ENCODE measurements at places on chromosomes 13 and 19.

DNA sequence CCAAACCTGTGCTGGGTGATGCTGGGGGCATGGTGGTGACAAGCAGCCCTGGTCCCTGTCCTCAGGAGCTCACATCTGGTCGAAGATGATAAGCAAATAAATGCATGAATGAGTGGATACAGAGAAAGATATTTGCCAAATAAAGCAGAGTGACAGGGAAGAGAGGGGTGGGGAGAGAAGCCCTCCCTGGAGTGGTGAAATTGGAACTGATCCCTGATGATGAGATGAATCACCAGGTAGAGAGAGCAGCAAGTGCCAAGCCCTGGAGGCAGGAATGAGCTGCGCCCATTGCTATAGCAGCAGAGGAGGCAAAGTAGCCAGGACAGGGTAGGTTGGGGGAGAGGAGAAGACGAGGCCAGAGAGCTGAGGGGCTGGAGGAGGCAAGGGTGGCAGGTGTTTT, 13.7 kb downstream of the FXYD5 start:
- no peak for DNase-seq

- no peak for DNase-seq
These were observed 59.0 kb downstream of the DGKH start for GRCh38 chr13:42107421-42107820.

DNA sequence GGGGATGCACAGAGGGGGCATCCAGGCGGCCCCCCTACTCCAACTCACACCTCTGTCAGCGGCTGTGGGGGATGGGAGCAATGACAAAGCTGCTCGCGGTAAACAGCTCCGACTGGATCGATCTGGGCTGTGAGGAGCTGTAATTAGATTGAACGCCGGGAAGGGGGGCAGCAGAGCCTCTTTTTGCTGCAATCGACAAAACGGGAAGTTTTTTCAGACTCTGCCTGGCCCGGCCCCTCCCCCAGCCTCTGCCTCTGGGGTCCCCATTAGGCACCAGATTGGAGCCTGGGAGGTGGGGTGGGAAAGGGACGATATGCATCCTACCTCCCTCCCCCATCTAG, 16.3 kb downstream of the ONECUT3 start:
- DNase-seq: no peak

GRCh38 chr13:75442736-75443234, 39.2 kb downstream of the TBC1D4 start:
- DNase-seq: no peak

GRCh38 chr19:55441319-55441691, 1.8 kb downstream of the SHISA7 start:
- DNase-seq: no peak

DNA sequence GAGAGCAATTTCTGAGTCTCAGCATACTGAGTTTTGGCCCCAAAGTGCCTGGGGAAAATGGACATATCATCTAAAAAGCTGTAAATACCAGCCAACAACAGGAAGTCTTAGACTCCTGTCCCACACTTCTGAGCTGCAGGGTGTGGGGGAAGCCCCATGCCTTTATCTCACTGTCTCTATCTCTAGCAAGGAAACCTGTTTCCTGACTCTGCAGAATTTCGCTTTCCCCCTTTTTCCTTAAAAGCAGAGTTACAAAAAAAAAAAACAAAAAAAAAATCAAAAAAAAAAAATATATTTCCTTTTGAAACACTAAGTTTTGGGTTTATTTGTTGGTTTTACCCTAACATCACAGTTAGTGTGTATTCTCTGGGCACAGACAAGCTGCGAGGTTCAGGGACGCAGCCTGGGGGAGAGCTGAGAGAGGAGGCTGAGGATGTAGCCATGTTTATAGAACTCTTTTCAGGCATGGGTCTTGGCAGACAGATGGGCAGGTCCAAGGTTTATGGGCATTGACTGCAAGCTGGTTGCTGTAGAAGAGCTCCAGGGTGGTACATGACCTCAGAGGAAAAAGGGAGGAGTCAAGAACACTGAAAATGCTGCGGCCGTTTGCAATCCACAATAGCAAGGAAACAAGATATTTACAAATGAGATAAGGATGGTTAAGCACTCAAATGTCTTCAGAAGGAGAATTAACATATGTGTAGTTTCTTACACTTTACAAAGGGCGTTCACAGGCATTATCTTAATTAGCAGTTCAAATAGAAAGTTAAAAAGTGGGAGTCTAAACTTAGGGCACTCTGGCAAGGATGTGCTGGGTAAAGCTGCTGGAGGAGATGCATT, 4.9 kb downstream of the MBNL2 start:
- peak; percentile 82 for DNase-seq

- peak; percentile 55 for DNase-seq
These were observed 509 bp downstream of the TPP2 start for GRCh38 chr13:102597029-102597961.

GRCh38 chr13:37198629-37199028, 93.2 kb upstream of the CSNK1A1L start:
- no peak for DNase-seq

GRCh38 chr13:50382511-50382910, 367.3 kb downstream of the KCNRG start:
- no peak for DNase-seq

DNA sequence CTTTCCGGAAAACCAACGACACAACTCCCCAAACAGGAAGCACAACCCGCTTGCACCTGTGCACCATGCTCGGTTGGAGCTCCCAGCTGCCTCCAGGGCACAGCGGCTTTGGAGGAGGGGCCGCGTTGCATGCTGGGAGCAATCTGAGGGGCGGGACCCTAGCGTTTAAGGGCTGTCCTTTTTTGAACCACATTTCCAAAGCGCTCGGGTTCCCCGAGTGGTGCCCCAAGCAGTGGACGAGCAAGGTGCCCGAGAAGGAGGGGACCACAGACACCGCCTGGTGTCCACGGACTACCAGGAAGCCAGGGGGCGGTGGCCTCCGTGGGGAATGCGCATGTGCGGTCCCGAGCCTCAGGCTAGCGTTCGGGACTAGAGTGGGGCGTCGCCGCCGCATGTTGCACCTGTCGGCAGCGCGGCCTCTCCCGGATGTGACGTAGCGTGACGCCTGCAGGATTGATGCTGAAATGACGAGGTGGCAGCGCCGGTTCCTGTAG, 11.9 kb upstream of the ZNF57 start:
- no peak for DNase-seq

- DNase-seq: no peak
These were observed 162.9 kb upstream of the NBEA start for GRCh38 chr13:34779171-34779570.

DNA sequence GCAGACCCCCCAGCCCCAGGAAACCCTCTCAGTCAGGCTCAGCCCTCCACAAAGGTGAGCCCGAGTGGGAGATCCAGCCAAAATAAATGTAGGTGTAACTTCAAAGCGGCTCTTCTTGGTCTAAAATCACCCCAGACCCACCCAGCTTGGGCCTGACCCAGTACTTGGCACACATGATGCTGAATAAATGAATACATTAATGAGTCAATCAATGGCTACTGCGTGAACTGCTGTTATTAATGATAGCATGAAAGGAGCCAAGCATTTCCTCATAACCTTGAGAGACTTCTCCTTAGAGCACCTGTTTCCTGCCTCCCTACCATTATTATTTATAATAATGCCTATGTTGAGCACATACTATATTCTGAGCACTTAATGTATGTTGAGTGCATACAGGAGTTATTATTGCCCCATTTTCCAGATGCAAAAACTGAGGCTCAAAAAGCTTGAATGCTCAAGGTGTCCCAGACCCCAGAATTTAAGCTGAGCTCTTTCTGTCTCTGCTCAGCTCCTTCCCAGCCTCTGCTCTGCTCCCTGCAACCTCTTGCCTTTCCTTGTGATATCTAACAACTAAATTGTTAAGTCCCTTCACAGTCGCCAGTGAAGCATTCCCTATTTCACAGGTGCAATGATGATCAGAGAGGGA, 4.3 kb downstream of the NOTCH3 start:
- DNase-seq: no peak

GRCh38 chr19:9547870-9548269, 9.4 kb upstream of the ZNF426 start:
- DNase-seq: no peak

- no peak for DNase-seq
These were observed 22.3 kb upstream of the ZNF227 start for GRCh38 chr19:44190020-44190419.

DNA sequence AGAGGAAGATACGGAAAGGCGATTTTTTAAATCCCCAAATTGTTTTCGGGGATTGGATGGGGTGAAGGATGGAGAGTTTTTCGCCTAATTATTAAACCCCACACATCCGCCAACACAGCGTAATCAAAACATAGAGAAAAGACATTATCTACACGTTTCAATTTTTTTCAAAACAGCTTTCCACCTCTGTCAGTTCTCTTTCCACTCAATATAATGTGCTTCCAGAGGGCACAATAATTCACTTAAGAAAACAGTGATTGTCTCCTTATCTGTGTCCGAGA, 435 bp upstream of the OBI1 start:
- DNase-seq: peak; percentile 35

DNA sequence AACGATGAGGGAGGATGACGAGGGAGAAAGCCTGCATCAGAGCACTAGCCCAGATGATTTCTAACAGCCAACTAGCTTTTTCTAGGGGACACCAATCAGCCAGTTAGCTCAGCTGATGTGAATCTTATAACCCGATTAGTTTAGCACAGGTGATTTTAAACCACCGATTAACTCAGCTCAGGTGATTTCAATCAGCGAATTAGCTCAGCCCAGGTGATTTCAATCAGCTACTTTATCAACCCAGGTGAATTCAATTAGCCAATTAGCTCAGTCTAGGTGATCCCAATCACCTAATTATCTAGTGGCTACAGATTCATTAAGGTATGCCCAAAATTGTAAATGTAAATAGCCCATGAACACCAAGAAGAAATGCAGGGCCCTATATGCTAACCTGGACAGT, 146.9 kb downstream of the ZNF486 start:
- DNase-seq: no peak

DNA sequence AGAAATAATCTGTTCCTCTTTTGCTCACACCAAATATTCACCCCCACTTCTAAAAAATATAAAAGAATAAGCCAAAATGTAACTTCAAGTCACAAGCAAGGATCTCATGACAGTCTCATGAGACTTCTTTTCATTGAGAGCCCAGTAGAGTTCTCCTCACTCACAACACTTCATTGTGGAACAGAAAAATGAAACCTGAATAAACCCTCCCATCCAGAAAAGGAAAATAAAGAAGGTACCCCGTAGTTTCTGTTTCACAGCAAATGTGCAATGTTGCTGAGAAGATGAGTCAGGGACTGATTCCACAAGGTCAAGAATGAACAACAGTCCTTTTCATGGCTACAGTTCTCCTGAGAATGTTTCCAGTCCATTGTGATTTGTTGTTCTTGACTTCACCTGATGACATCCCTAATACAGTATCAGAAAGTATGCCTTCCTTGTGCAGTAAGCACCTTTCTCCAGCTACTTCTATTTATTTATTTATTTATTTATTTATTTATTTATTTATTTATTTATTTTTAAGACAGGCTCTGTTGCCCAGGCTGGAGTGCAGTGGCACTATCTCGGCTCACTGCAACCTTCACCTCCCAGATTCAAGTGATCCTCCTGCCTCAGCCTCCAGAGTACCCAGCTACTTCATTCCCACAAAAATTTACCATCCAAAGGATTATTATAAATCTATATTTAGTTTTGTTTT, 6.4 kb upstream of the ZNF841 start:
- no peak for DNase-seq

- DNase-seq: no peak
These were observed 4.2 kb downstream of the DHX34 start for GRCh38 chr19:47353307-47353712.

DNA sequence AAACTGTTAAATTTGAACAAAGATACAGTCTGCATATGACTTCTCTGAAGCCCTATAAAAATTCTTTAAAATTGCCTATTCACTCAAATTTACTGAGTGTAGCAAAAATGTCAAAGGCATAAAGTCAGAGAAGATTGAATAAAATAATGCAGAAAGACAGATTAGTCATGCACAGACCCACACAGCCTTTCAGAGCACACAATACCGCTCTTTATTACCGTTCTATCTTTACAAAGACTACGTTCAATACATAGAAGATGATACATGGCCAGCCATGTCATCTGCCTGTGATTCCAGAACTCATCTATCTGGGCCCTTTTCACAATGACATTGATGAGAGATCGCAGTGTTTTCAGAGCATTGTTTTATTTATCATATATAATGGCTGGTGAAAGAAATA, 107.2 kb downstream of the URI1 start:
- DNase-seq: no peak

- DNase-seq: no peak
These were observed 33.3 kb downstream of the KATNAL1 start for GRCh38 chr13:30274083-30274482.

DNA sequence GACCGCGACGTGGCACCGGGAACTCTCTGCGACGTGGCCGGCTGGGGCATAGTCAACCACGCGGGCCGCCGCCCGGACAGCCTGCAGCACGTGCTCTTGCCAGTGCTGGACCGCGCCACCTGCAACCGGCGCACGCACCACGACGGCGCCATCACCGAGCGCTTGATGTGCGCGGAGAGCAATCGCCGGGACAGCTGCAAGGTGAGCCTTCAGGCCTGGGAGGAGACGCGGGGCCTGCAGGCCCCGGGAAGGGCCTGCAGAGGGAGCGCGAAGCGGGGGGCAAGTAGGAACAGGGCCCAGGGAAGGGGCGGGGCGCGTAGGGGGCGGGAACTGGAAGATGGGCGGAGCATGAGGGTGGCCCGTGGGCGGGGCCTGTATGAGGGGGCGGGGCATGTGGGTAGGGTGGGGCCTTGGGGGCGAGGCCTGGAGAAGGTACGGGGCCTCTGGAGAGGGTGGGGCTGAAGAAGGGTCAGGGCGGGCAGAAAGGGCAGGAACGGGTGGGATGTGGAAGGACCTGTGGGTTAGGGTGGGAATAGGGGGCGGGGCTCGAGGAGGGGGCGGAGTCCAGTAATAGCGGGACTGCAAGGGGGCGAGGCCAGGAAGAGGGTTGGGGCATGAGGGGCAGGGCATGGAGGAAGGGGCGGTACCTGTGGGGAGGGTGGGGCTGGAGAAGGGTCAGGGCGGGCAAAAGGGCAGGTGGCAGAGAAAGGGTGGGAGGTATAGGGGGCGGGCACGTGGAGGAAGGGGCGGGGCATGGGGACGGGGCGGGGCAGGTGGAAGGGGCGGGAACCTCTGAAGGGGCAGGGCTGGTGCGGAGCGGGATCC, 2.5 kb downstream of the CFD start:
- DNase-seq: peak; percentile 80

DNA sequence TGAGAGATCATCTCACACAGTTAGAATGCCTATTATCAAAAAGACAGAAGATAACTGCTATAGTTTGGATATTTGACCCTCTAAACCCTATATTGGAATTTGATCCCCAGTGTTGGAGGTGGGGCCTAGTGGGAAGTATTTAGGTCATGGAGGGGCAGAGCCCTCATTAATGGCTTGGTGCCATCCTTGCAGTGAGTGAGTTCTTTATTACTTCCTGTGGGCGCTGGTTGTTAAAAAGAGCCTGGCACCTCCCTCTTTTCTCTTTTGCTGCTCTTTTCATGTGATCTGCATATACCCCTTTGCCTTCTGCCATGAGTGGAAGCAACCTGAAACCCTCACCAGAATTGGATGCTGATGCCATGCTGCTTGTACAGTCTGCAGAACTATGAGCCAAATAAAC, 66.8 kb downstream of the TDRD3 start:
- no peak for DNase-seq

- no peak for DNase-seq
These were observed 14.5 kb upstream of the IGSF23 start for GRCh38 chr19:44598880-44599279.

All from erythroblast (primary cell).